ENCODE measurements at places on chromosomes 6 and 20.

DNA sequence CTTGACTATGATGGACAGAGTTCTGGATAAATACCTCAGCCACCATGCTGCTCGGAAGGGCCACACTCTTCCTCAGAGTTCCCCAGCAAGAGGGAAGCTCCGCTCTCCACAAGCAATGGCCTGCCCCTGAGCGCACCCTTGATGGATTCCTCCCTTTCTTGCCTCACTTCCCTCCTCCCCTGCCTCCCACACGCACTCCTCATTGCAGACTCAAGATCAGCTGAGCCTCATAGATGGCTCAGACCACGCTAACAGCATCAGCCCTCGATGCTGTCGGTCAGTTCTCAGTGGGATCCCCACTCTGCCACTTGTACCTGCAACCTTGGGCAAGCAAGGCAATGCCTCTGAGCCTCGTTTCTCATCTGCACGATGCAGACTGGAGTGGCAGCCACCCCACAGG, 123.3 kb downstream of the BMP7 start:
- H3K4me1 ChIP-seq = no peaks in the 10 kb centered on the region
- peaks cover 23% of the 10 kb centered on the region for H3K27me3 ChIP-seq
- no peak overlapping the region for H3K27ac ChIP-seq
- no peak for DNase-seq

- H3K36me3 ChIP-seq = no peaks in the 10 kb centered on the region
- H3K4me1 ChIP-seq = no peaks in the 10 kb centered on the region
- no peak overlapping the region for H3K4me3 ChIP-seq
- no peak for DNase-seq
- no peaks in the 10 kb centered on the region for H3K27me3 ChIP-seq
Observed at GRCh38 chr6:103908898-103909297, 950.8 kb downstream of the HACE1 start.

GRCh38 chr6:29791786-29792122, 35.9 kb upstream of the HLA-G start:
- H3K36me3 ChIP-seq = no peaks in the 10 kb centered on the region
- no peak overlapping the region for H3K4me3 ChIP-seq
- H3K4me1 ChIP-seq = no peaks in the 10 kb centered on the region
- no peak for DNase-seq
- no peak overlapping the region for H3K27ac ChIP-seq

DNA sequence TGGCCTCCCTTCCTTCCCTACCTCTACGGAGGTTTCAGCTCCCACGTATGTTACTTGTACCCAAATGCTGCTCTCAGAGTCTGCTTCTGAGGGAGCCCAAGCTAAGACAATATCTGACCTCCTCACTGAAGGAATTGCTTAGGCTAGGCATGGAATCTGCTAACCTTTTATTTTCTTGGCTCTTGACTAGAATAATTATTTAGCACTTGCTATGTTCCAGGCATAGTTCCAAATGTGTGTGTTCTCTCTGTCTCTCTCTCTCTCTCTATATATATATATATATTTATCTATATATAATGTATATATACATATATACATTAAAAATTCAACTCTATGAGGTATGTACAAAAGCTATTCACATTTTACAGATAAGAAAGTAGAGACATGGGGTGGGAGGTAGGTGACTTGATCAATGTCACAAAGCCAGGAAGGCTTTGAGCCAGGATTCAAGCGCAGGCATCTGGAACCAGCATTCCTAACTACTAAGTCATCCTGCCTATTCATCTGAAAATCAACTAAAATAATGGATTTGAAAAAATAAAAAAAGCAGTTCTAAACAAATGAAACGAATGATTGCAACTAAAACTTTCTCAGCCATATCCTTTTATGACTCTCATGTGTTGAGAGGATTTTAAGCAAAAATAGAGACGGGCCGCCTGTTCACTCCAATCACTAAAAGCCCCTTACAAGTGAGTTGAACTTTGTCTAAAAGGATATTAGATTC, 189.7 kb upstream of the JAG1 start:
- peak overlapping the region; percentile 7 for H3K4me3 ChIP-seq
- peak; percentile 87 for DNase-seq
- peaks cover 19% of the 10 kb centered on the region for H3K4me1 ChIP-seq
- no peaks in the 10 kb centered on the region for H3K36me3 ChIP-seq
- H3K27ac ChIP-seq = peak overlapping the region; percentile 65

- no peaks in the 10 kb centered on the region for H3K27me3 ChIP-seq
- no peaks in the 10 kb centered on the region for H3K36me3 ChIP-seq
- peak; percentile 84 for DNase-seq
Observed at GRCh38 chr6:73062837-73063236, 162.5 kb downstream of the KHDC1L start.

GRCh38 chr6:118536478-118536877, 11.6 kb upstream of the PLN start:
- no peak overlapping the region for H3K27ac ChIP-seq
- H3K4me3 ChIP-seq = no peak overlapping the region
- no peaks in the 10 kb centered on the region for H3K36me3 ChIP-seq
- no peaks in the 10 kb centered on the region for H3K27me3 ChIP-seq
- no peak for DNase-seq

DNA sequence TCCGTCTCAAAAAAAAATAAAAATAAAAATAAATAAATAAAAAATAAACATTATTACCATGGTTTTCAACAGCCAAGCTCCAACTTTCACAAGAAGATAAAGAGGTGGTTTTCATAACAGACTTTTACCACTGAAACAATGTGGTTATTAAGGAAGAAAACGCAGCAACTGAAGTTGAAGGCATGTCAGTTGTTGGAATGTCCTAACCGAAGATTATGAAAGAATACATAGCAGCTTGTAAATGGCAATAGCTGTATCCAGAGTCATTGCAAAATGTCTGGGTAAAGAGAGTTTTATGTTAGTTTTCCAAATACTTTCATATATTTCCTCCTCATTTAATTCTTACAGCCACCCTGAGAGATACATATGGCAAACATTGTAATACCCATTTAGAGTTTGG, 161.6 kb upstream of the MARCKS start:
- no peaks in the 10 kb centered on the region for H3K36me3 ChIP-seq
- H3K27me3 ChIP-seq = peaks cover 9% of the 10 kb centered on the region
- DNase-seq = peak; percentile 72
- no peak overlapping the region for H3K27ac ChIP-seq

DNA sequence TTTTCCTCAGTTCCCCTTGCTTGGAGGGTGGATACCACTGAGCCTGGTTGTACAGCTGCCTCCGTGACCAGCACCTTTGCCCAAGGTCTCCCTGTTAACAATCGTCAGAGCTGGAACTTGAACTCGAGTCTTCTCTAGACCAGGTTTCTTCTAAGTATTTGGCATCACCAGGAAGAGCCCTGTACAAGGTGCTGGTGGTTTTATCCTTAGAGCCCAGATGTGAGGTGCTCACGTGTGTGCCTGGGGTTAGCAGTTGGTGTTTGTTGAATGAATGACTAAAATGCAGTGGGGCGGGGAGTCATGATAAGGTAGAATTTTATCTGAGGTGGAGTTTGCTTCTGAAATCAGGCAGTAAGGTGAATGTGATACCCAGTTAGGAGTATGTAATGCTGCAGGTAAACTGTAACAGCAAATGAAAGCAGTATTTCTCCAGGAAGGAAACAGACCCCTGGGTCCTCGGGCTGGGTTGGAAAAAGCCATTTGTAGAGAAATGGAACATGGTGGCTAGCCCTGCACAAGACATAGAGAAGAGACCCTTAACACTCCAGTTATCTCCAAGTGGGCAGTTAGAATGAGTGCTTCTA, 3.1 kb downstream of the DNAJC5 start:
- H3K4me1 ChIP-seq = peaks cover 10% of the 10 kb centered on the region
- H3K36me3 ChIP-seq = no peaks in the 10 kb centered on the region
- no peak overlapping the region for H3K27ac ChIP-seq
- H3K27me3 ChIP-seq = no peaks in the 10 kb centered on the region
- no peak for DNase-seq

- H3K4me1 ChIP-seq = peaks cover 15% of the 10 kb centered on the region
- H3K27me3 ChIP-seq = peaks cover 3% of the 10 kb centered on the region
- H3K4me3 ChIP-seq = no peak overlapping the region
Observed at GRCh38 chr6:157632821-157633220, 190.2 kb upstream of the SNX9 start.

- no peaks in the 10 kb centered on the region for H3K27me3 ChIP-seq
- peak overlapping the region; percentile 43 for H3K27ac ChIP-seq
- no peaks in the 10 kb centered on the region for H3K36me3 ChIP-seq
- H3K4me3 ChIP-seq = no peak overlapping the region
- no peaks in the 10 kb centered on the region for H3K4me1 ChIP-seq
- peak; percentile 90 for DNase-seq
Observed at GRCh38 chr20:8837396-8837795, 231.5 kb upstream of the PLCB4 start.

DNA sequence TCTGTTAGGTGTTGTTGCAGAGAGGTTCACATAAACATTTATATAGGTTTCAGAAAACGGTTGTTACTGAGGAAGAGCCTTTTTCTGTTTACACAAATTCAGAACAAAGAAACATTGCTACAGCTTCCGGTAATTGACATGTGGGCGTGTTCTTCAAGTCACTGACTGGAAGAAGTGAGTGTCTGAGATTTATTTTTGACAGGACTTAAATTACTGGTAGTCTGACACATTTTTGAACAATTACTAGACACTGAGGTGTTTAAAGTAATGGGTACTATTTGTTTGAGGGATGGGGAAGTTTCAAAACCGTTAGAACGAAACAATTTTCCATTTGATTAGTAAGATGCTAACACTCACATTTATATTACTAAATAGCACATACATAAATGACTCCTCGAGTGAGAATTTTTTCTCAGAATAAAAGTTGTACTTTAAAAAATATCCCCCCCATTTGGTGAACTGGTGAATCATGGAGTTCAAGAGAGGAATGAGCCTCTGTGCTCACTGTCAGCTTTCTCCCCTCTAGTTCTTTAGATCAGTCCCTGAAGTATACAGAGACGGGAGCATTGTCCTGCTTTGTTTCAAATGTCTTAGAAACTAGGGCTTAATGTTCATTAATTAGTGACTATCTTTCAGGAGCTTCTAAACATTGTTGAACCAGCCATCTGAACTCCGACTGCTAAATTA, 98.7 kb downstream of the TSHZ2 start:
- peaks cover 6% of the 10 kb centered on the region for H3K4me1 ChIP-seq
- DNase-seq = peak; percentile 60
- H3K4me3 ChIP-seq = no peak overlapping the region
- no peak overlapping the region for H3K27ac ChIP-seq

DNA sequence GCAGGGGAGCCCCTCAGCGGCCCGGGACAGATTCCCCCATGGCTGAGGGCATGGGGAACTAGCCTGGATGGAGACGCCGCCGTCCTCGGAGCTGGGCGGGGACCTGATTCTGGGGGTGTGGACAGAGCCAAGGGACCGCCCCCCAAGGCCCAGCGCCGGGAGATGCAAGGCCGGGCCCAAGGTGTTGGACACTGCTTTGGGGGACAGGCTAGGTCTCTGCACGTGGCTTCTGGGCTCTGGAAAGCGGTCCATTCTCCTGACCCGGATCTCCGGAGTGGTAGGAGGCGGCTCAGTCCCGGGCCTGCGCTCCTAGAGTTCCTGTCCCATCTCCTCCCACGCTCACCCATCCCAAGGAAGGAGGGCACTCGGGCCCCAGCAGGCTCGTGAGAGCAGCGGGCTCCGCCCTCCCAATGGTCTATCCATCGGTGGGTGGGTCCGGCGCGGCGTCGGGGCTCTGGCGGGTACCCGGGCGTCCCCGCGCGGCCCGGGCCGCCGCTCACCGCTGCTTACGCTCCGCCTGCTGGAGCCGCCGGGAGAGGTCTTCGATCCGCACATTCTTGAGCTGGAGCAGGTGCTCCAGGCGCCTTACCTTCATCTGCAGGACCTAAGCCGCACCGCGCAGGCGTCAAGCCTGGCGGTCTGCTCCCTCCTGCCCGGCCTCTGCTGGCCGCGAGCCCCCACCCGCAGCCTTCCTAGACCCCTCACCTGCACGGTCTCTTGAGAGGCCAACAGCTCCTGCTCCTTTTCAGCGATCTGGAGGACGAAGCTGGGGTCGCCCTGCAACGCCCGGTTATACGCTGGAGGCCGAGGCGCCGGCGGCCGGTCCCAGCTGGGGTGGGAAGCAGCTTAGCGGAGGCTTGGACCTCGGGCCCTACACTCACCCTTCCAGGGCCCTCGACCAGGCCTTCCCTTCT, 3.3 kb downstream of the SPEF1 start:
- DNase-seq = no peak
- H3K27ac ChIP-seq = no peak overlapping the region
- H3K36me3 ChIP-seq = no peaks in the 10 kb centered on the region
- peaks cover 5% of the 10 kb centered on the region for H3K27me3 ChIP-seq

- no peaks in the 10 kb centered on the region for H3K4me1 ChIP-seq
- no peak overlapping the region for H3K27ac ChIP-seq
- no peak for DNase-seq
- H3K27me3 ChIP-seq = no peaks in the 10 kb centered on the region
Observed at GRCh38 chr6:56594699-56595098, 48.0 kb downstream of the DST start.

GRCh38 chr20:6783752-6784151, 16.3 kb downstream of the BMP2 start:
- no peak overlapping the region for H3K27ac ChIP-seq
- no peak overlapping the region for H3K4me3 ChIP-seq
- no peaks in the 10 kb centered on the region for H3K27me3 ChIP-seq
- no peaks in the 10 kb centered on the region for H3K4me1 ChIP-seq
- peak; percentile 41 for DNase-seq
- no peaks in the 10 kb centered on the region for H3K36me3 ChIP-seq

DNA sequence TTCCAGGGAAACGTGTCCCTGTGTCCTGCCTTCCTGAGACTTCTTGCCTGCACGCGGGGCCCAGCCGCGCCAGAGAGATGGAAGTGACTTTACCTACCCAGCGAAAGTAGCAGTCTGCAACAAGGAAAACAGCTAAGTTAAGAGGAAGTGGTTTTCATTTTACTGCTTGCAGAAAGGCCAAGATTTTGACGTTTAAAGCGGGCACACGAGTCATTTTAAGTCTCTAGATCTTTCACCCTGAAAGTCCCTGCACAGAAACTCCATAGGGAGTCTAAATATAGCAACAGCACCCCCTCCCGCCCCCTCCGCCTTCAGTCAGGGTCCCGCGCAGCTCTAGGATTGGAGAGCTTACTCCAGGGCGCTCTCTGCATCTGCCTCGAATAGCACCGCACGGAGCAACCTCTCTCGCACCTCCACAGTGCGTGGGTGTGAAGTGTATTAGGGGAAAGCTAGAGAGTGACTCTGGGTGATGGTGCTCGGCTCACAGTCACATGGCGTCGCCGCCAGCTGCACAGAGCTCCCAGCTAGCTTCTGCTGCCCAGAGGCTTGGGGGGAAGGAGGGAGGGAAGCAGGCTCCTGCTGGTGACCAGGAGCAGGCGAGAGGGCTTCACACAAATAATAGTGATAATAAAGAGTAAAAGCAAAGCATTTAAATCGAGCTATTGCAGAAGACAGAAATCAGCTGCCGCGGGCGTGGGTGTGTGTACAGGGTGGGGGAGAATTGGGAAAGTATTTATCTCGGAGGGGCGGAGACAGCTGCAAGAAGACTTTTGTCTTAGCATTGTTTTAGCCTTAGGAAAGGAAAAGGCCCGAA, 1.8 kb upstream of the KCNQ5 start:
- no peaks in the 10 kb centered on the region for H3K36me3 ChIP-seq
- peaks cover 22% of the 10 kb centered on the region for H3K4me1 ChIP-seq
- H3K27me3 ChIP-seq = no peaks in the 10 kb centered on the region
